ENCODE measurements at places on chromosomes 1 and 21. TPM values are rescaled to one million over a fixed set of nuclear protein-coding genes. Genes with fewer than 3 reads are reported as not detected.
A peak's percentile ranks its signal among the peaks of the same experiment; 100 is the strongest.

DNA sequence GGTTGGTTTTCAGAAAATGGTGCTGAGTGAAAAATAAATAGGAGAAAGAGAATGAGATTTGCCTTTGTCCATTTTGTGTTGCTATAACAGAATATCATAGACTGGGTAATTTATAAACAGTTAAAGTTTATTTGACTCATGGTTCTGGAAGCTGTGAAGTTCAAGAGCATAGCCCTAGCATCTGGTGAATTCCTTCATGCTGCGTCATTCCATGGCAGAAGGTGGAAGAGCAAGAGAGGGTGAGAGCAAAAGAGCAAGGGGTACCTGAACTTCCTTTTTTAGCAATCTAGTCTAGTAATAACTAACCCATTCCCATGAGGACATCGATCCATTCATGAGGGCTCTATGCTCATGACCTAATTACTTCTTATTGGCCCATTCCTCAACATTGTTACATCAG, 209.1 kb upstream of the ZP4 start:
- no peak for DNase-seq

GRCh38 chr1:29903548-29904166, 667.3 kb downstream of the PTPRU start:
- DNase-seq, result no peak

DNA sequence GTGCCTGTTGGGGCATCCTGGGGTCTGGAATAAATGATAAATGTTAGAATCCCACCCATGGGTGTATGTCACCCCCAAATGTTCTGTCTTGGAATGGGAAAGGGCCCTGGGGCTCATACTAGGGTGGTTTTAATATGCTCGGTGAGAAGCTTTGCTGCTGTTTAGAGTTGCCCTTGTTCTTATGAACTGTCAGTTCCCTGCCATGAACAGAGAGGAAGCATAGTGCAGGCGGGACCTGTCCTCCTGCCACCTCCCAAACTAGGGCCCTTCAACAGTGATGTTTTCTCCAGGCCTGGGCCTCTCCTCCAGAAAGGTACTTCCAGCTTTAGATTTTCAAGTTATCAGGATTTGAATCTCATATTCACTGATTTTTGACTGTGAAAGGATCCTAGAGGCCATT, 80.7 kb upstream of the COA6 start:
- no peak for DNase-seq

DNA sequence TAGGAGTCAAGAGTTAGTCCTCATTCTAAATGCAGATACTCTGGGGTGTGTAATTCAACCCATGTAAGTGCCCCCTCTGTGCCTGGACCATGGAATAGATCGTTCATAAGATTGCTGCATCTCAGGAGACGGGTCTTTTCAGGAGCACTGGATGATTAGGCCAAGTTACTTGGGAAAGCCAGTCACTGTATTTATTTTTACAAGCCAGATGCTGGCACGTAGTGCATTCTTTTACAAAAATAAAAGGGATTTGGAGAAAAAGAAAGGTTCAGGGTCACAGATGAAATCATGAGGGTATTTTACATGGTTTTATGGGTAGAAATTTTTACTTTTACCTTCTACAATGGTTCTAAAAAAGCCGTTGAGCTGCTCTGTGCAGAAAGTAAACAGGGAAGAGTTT, 102.6 kb upstream of the UBE2U start:
- no peak for DNase-seq

GRCh38 chr1:42745851-42746250, 5.8 kb upstream of the CLDN19 start:
- peak; percentile 43 for DNase-seq

GRCh38 chr1:245232931-245233330, 78.1 kb downstream of the KIF26B start:
- DNase-seq, result no peak

GRCh38 chr1:22380024-22380785, 71.4 kb upstream of the ZBTB40 start:
- DNase-seq, result no peak

S100A7 gene
- not detected for total RNA-seq

DNA sequence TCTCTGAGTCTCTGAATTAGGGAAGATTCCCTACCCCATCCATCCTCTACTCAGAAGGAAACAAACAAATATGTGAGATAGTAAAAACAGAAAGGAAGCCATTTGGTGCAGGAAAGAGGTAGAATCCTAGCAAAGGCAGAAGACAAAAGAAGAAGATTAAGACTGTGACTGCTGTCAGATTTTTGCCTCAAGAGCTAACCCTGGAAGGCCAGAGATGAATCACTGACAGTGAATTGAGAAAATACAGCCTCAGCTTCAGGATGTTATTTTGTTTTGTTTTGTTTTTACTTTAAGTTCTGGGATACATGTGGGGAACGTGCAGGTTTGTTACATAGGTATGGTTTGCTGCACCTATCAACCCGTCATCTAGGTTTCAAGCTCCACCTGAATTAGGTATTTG, 31.7 kb downstream of the DSTYK start:
- no peak for DNase-seq

SIM2 gene
- total RNA-seq, result not detected

DNA sequence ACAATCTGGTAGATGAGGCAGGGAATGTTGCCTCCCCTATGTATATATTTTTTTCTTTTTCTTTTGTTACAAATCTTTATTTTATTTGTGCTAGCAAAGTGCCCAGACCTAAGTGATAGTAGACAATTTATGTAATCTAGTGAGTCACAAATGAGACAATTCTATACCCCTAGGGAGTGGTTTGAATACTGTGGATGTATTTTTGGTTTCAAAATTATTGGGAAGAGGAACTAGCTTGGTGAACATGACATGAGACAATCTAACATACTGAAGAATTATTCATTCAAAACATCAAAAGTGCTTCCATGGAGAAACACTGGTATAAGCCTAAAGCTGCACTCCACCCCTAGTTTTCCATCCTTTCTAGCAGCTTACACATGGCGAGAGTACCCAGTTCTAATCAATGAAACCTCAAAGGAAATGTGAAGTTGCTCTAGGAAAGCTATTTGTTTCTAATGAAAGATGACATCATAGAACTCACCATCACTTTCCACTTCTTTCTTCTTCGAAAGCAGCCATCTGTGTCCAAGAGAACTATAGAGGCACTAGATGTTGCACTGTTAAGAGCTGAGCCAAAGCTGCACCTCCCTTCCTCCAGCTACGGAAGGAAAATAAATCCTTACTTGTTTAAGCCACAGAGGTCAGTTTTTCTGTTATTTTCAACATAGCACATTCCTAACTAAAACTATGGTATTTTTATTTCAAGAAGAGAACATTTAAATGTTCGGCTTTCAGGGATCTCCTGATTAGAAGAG, 764.6 kb downstream of the LTN1 start:
- no peak for DNase-seq

DNA sequence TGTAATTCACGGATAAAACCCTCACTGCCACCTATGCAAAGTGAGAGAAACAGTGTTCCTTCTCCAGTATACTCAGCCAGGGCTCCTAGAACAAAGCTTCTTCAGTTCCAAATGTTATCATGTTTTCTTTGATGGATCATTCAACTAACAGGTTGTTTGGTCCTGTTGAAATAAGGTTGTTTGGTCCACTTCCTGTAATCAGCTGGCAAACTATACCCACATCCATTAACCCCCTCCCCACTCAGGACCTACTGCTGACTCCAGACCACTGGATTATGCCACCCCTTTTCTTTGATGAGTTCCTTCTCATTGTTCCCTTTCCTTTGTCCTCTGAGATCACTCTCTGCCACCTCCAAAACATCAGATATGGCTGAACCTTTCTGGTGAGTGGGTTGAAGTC, 267.7 kb upstream of the USP25 start:
- DNase-seq, result no peak

GRCh38 chr21:42645211-42646075, 8.0 kb upstream of the PDE9A start:
- no peak for DNase-seq

DMRTA2 gene
- not detected for total RNA-seq

DNA sequence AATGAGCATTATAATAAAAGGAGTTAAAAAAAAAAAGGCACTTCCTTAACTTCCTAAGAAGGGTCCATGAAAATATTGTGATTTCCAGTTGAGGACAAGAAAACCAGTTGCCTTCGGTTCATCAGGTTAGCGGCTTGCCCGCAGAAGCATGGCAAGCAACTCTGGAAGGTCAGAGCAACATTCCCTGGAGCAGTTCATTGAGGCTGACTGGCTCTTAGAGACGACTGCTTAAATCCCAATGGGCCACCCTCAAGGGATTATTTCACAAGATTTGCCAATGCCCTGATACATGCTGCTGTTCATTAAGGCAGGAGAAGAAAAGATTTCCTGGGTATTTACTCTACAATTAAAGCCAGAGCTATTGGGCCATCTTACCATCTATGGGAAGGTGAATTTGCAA, 29.0 kb upstream of the CASQ2 start:
- DNase-seq, result no peak

- no peak for DNase-seq
Observed at GRCh38 chr1:227312361-227313025, 5.8 kb downstream of the CDC42BPA start.

- DNase-seq, result no peak
Observed at GRCh38 chr1:3093898-3094626, 25.1 kb downstream of the PRDM16 start.

DNA sequence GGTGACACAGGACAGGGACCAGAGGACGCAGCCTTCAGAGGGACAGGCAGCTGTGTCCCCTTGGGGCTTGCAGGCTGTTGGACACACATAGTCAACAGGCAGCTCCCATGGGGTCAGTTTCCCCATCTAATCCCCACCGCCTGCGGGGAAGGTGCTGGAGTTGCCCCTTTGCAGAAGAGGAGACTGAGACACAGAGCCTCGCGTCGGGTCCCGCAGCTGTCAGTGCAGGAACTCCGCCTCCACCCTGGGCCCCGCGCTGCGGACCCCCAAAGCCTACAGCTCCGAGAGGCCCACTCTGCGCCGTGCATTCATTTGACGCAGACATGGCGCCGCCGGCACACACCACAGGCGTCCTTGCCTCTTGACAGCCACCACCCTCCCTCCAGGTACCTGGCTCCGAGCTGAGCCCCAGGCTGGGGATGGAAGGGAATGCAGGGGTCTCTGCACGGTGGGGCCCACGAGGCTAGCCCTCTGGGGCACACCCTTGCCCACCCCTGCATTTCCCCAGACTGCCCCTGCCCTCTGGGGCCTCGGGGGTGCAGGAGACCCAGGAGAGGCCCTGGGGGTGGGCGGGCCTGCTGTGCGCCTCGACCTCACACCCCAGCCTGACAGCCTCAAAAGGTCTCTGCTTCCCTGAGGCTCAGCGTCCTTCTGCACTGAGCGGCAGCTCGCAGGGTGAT, 88.5 kb upstream of the ACTRT2 start:
- no peak for DNase-seq

DNA sequence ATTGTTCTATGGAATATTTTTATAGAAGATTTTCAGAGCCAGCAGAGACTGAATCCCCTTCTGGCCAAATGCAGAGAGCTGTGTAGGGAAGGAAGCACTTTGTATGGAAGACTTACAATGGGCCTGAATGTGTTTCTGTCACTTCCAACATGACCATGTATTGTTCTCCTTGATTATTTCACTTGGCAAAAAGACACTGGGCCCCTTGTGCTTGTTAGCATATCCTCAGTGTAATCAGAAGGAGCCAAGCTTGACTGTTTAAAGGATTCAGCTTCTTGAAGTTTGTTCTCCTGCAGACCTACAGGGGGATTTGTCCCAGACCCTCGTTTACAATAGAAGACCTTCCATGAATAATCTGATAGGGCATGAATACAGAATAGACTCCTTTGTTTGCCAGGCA, 48.1 kb upstream of the UBE2U start:
- DNase-seq, result no peak

DNA sequence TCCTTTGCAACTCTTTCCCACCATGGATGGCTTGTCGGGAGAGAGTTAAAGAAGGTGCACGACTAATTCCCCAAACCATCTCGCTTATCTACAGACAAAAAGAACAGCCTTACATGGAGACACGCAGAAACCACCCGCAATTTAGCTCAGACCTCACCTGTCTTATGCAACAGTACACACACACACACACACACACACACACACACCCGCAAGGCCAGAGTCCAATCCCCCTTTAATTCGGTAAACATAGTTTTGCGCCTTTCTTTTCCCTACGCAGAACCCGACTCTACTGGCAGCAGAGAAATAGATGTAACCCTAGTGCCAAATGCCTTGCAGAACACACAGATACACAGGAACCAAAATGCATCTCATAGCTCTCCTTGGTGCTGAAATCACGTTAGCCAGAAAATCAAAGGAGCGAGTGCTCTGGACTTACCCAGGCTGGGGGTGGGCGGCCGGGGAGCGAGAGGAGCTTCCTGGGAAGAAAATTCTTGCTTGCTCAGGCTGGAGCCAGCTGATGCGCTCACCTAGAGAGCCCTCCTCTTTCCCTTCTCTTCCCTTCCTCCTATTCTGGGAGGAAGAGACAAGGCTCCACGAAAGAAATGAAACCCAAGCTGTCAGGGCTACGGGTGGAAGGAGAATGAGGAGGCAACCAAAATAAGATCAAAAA, 470 bp downstream of the TNR start:
- DNase-seq, result no peak

DNA sequence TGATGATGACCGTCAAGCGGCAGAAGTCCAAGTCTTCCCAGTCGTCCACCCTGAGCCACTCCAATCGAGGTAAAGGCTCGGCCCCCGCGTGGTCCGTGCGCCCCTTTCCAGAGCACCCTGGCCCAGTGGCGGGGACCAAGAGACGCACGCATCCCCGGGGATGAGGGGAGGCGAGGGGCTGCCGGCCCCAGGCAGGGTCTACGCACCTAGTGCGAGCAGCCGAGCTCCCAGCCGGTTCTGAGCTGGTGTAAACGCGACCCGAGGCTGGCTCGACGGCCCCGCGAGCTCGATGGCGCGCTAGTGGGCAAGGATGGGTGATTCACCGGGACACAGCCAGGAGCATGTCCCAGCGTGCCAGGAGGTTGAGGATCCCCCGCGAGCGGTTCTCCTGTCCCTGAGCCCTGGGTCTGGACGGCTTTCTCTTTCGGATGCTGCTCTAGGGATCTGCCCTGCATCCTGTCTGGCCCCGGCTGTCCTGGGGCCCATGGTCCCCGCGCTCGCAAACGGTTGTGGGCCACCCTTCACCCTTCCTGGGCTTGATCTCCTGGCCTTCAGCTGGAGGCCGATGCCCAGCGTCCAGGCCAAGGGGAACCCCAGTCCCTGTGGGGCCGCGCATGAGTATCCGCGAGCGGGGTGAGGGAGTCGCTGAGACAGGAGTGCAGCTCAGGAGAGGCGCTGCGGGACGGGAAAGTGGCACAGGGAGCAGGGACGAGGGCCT, 689 bp downstream of the PKP1 start:
- DNase-seq, result no peak
